Breast epithelium (tissue), 4 donors: ENCODE measurements at places on chromosomes 13 and 19. TPM values are rescaled to one million over a fixed set of nuclear protein-coding genes. Genes with fewer than 3 reads are reported as not detected.

The KLK15 gene
- not detected for total RNA-seq

The RNF113B gene
- not detected for total RNA-seq

The ERICH6B gene
- total RNA-seq = not detected

The LRRC63 gene
- total RNA-seq = 0.16 TPM

The ZNF490 gene
- total RNA-seq = 7.9 TPM

The PSMC4 gene
- 70.8 TPM for total RNA-seq

The PDX1 gene
- not detected for total RNA-seq

The MEIOSIN gene
- not detected for total RNA-seq

The ATCAY gene
- not detected for total RNA-seq

The KLF5 gene
- 10.5 TPM for total RNA-seq

The PTGER1 gene
- 0.48 TPM for total RNA-seq

GRCh38 chr19:40525234-40526051 is 51.2 kb upstream of the SHKBP1 start:
- H3K4me3 ChIP-seq = no peak overlapping the region
- no peak overlapping the region for H3K27ac ChIP-seq
- H3K36me3 ChIP-seq = no peaks in the 10 kb centered on the region
- no peak for DNase-seq
- H3K4me1 ChIP-seq = peaks cover 5% of the 10 kb centered on the region

- DNase-seq = peak; percentile 64
- no peaks in the 10 kb centered on the region for H3K36me3 ChIP-seq
- H3K27me3 ChIP-seq = peaks cover 72% of the 10 kb centered on the region
- H3K4me3 ChIP-seq = peak overlapping the region; percentile 44
Observed at GRCh38 chr13:27826379-27827353, 34.4 kb downstream of the GSX1 start.

DNA sequence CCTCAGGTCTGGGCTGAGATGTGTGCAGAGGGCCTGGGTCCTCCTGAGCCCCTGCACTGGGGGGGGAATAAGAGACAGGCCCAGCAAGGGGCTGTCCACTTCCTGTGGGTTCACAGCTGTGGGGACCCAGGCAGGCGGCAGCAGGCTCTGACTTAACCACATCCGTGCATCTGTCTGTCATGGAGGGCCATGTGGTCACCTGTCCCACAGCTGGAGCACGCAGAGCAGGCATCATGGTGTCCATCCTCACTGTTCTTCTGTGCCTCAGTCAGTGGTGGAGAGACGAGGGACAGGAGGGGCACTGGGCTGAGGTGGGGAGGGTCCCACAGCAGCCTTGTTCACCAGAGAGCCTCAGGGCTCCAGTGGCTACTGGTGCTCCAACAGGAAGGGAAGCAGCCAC is 16.3 kb upstream of the KIR3DL3 start:
- no peak overlapping the region for H3K27ac ChIP-seq
- H3K36me3 ChIP-seq = no peaks in the 10 kb centered on the region
- H3K4me1 ChIP-seq = no peaks in the 10 kb centered on the region
- no peak for DNase-seq
- H3K4me3 ChIP-seq = no peak overlapping the region

- no peaks in the 10 kb centered on the region for H3K36me3 ChIP-seq
- no peak for DNase-seq
- H3K27ac ChIP-seq = no peak within 1 kb of the TSS
- H3K27me3 ChIP-seq = no peaks in the 10 kb centered on the region
- H3K4me3 ChIP-seq = peak within 1 kb of the TSS; percentile 8
- H3K4me1 ChIP-seq = no peaks in the 10 kb centered on the region
Observed at GRCh38 chr19:22832031-22832762, at the start of gene ZNF723. ZNF723 (plus strand) TSS chr19:22832291; CDS start chr19:22832380, 89 bp downstream.

- no peaks in the 10 kb centered on the region for H3K27me3 ChIP-seq
- no peaks in the 10 kb centered on the region for H3K4me1 ChIP-seq
- H3K36me3 ChIP-seq = no peaks in the 10 kb centered on the region
- no peak overlapping the region for H3K27ac ChIP-seq
Observed at GRCh38 chr13:114096031-114096485, 36.4 kb downstream of the RASA3 start.

GRCh38 chr13:93244918-93245280 is 18.3 kb downstream of the GPC6 start:
- no peaks in the 10 kb centered on the region for H3K27me3 ChIP-seq
- peak overlapping the region; percentile 57 for H3K4me3 ChIP-seq
- no peaks in the 10 kb centered on the region for H3K4me1 ChIP-seq
- no peaks in the 10 kb centered on the region for H3K36me3 ChIP-seq

GRCh38 chr19:16355293-16356043 is 30.8 kb downstream of the KLF2 start:
- H3K4me1 ChIP-seq = no peaks in the 10 kb centered on the region
- no peak for DNase-seq
- no peaks in the 10 kb centered on the region for H3K36me3 ChIP-seq
- H3K27ac ChIP-seq = no peak overlapping the region
- no peaks in the 10 kb centered on the region for H3K27me3 ChIP-seq

DNA sequence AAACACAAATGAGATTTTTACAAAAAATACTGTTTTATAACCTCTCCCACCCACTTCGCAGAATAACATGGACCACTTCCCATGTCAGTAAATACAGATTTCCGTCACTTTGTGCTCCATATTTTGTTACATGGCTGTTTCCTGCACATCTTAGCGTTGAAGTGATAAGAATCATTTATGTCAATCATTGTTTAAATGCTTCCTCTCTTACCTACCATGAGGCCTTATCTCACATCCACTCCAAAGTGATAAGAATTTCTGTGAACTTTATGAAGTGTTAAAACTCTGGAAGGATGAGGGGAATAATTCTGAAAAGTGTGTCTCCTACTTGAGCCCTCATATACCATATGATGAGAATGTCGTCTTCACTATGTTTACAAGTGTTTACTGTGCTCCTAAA is 36.6 kb upstream of the IL17D start:
- H3K27ac ChIP-seq = no peak overlapping the region
- no peak for DNase-seq
- no peak overlapping the region for H3K4me3 ChIP-seq
- no peaks in the 10 kb centered on the region for H3K27me3 ChIP-seq
- H3K36me3 ChIP-seq = peaks cover 17% of the 10 kb centered on the region
- no peaks in the 10 kb centered on the region for H3K4me1 ChIP-seq

- H3K27me3 ChIP-seq = no peaks in the 10 kb centered on the region
- DNase-seq = no peak
- H3K27ac ChIP-seq = no peak overlapping the region
- no peak overlapping the region for H3K4me3 ChIP-seq
Observed at GRCh38 chr19:51253088-51253806, 2.4 kb downstream of the SIGLECL1 start.

DNA sequence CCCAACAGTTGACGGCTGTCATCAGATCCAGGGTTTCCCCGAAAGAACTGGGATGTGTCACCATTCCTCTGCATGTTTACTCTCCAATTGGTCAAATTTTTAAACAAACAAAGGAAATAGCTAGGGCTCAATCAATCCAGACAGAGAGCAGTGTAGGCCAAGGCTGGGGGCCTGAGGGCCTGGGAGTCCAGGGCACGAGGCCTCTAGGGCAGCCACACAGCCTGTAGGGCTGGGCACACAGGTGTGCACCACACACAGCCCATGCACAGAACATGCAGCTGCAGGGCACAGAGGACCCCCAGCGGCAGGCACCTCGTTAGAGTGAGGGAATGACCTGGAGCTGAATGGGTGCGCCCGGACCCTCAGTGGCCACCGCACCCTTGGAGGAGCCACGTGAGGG is 9.5 kb downstream of the MIER2 start:
- H3K4me1 ChIP-seq = no peaks in the 10 kb centered on the region
- no peaks in the 10 kb centered on the region for H3K27me3 ChIP-seq
- no peaks in the 10 kb centered on the region for H3K36me3 ChIP-seq
- DNase-seq = no peak
- H3K4me3 ChIP-seq = no peak overlapping the region
- no peak overlapping the region for H3K27ac ChIP-seq

- DNase-seq = no peak
- no peaks in the 10 kb centered on the region for H3K4me1 ChIP-seq
- H3K4me3 ChIP-seq = peak overlapping the region; percentile 74
- H3K27ac ChIP-seq = peak overlapping the region; percentile 97
Observed at GRCh38 chr19:55623561-55623960, 805 bp downstream of the ZNF784 start.

GRCh38 chr13:44870456-44870929 is 118.8 kb downstream of the NUFIP1 start:
- H3K4me1 ChIP-seq = no peaks in the 10 kb centered on the region
- peak overlapping the region; percentile 28 for H3K27ac ChIP-seq
- H3K36me3 ChIP-seq = no peaks in the 10 kb centered on the region
- DNase-seq = peak; percentile 92
- no peak overlapping the region for H3K4me3 ChIP-seq

DNA sequence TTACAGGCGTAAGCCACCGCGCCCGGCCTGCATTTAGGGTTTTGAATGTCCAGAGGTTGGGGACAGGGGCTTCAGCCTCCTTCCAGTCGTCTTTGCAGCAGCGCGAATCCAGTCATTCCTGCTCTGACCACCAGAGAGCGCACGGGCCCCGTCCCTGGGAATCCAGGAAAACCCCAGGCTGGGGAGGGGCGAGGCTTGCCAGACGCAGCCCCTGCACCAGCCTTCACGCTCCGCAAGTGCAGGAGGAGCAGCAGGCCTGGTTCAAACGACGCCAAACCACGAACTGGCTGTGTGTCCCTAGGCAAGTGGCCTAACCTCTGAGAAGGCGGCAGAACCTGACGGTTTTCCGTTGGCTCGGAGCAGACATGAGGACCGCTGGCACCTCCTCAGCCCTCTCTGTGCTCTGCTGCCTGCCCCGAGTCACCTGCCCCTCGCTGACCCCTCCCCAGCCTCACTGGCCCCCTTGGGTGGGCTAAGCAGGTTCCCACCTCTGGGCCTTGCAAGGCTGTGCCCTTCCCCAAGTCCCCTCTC is 2.0 kb upstream of the RNF126 start:
- no peak overlapping the region for H3K27ac ChIP-seq
- H3K27me3 ChIP-seq = no peaks in the 10 kb centered on the region
- no peaks in the 10 kb centered on the region for H3K36me3 ChIP-seq
- H3K4me3 ChIP-seq = peak overlapping the region; percentile 30
- no peak for DNase-seq

GRCh38 chr19:45442778-45443461 is 19.2 kb upstream of the ERCC1 start:
- peaks cover 12% of the 10 kb centered on the region for H3K4me1 ChIP-seq
- peak overlapping the region; percentile 99 for H3K27ac ChIP-seq
- no peaks in the 10 kb centered on the region for H3K27me3 ChIP-seq
- no peak for DNase-seq
- no peaks in the 10 kb centered on the region for H3K36me3 ChIP-seq

DNA sequence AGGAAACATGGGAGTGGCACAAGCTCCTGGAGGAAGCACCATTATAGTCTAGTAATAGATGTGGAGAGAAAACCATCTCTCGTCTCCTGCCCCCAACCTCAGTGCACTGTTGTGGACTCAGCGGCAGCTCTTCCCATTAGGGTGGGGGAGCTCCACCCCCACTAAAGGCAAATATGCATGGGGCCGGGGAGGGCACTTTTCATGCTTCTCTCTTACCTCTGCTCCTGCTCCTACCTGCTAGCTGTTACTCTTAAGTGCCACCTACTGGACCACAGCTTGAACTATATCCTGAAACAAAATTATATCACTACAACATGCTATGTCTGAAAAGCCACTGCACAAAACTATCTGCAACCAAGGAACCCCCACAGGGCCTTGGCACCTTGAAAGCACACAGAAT is 112.6 kb upstream of the DACH1 start:
- no peak overlapping the region for H3K27ac ChIP-seq
- H3K4me1 ChIP-seq = no peaks in the 10 kb centered on the region
- DNase-seq = no peak
- no peaks in the 10 kb centered on the region for H3K36me3 ChIP-seq

- no peaks in the 10 kb centered on the region for H3K27me3 ChIP-seq
- no peaks in the 10 kb centered on the region for H3K36me3 ChIP-seq
- no peaks in the 10 kb centered on the region for H3K4me1 ChIP-seq
- no peak overlapping the region for H3K27ac ChIP-seq
Observed at GRCh38 chr13:19681517-19681916, 48.1 kb downstream of the MPHOSPH8 start.

DNA sequence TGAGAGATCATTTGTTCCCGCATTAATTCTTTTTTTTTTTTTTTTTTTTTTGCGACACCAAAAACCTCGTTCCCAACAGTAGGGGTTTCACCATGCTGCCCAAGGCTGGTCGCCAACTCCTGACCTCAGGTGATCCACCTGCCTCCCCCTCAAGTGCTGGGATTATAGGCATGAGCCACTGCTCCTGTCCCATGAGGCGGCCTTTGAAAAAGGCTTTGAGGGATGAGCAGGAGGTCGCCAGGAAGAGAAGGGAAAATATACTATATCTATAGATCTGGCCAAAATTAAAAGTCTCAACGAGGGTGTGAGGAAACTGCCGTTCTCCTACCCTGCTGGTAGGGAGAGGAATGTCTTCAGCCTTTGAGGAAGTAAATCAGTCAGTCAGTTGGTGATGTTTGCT is 26.2 kb downstream of the ZNF473 start:
- H3K4me1 ChIP-seq = no peaks in the 10 kb centered on the region
- H3K36me3 ChIP-seq = no peaks in the 10 kb centered on the region
- no peak overlapping the region for H3K27ac ChIP-seq
- no peak for DNase-seq
- no peak overlapping the region for H3K4me3 ChIP-seq

- no peak for DNase-seq
- H3K27me3 ChIP-seq = no peaks in the 10 kb centered on the region
- H3K4me3 ChIP-seq = no peak overlapping the region
Observed at GRCh38 chr19:50361290-50362029, 4.0 kb downstream of the NAPSA start.

DNA sequence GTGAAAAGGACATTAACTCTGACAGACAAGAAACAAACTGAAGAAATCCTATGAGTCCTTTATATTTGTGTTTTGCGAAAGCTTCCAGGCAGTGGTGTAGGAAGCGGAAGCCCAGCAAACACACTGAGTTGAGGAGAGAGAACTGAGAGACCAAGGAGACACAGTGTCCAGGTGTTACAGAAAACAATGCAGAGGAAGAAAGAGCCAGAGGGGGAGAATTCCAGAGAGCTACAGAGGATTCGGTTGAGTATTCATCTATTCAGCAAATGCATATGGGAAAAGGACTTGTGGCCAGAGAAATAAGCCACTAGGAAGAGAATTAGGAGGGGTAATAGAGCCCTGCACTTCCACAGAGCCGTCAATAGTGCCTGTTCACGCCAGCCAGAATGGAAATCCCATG is 183.5 kb downstream of the LIG4 start:
- no peak overlapping the region for H3K4me3 ChIP-seq
- H3K36me3 ChIP-seq = no peaks in the 10 kb centered on the region

DNA sequence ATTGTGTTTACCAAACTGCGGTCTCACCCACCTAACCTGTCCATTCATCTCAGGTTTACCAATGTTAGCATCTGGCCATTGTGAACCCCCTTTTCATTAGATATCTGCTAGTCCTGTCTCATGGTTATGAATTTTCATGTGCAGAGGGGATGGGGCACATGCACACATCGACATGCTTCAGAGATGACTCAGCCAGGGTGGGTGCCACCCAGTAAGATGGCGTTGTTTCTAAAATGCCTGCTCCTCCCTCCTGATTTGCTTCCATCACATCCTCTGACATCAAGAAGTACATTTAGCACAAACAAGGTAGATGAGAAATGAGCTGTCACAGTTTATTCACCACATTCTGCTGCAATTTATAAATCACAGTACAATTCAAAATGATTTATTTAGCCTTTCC is 51.3 kb downstream of the GPALPP1 start:
- H3K27ac ChIP-seq = no peak overlapping the region
- no peaks in the 10 kb centered on the region for H3K4me1 ChIP-seq
- H3K4me3 ChIP-seq = no peak overlapping the region
- H3K36me3 ChIP-seq = no peaks in the 10 kb centered on the region
- DNase-seq = no peak

GRCh38 chr13:113216254-113217048 is 7.0 kb downstream of the CUL4A start:
- no peaks in the 10 kb centered on the region for H3K4me1 ChIP-seq
- no peak overlapping the region for H3K4me3 ChIP-seq
- no peaks in the 10 kb centered on the region for H3K36me3 ChIP-seq
- H3K27ac ChIP-seq = peak overlapping the region; percentile 45
- H3K27me3 ChIP-seq = no peaks in the 10 kb centered on the region
